ENCODE measurements at places on chromosomes 2 and 18. TPM values are rescaled to one million over a fixed set of nuclear protein-coding genes. Genes with fewer than 3 reads are reported as not detected.
A peak's percentile ranks its signal among the peaks of the same experiment; 100 is the strongest.

- DNase-seq = no peak
Observed at GRCh38 chr2:187985923-187986322, 305.8 kb upstream of the GULP1 start.

Gene SERPINB13
- total RNA-seq = not detected

DNA sequence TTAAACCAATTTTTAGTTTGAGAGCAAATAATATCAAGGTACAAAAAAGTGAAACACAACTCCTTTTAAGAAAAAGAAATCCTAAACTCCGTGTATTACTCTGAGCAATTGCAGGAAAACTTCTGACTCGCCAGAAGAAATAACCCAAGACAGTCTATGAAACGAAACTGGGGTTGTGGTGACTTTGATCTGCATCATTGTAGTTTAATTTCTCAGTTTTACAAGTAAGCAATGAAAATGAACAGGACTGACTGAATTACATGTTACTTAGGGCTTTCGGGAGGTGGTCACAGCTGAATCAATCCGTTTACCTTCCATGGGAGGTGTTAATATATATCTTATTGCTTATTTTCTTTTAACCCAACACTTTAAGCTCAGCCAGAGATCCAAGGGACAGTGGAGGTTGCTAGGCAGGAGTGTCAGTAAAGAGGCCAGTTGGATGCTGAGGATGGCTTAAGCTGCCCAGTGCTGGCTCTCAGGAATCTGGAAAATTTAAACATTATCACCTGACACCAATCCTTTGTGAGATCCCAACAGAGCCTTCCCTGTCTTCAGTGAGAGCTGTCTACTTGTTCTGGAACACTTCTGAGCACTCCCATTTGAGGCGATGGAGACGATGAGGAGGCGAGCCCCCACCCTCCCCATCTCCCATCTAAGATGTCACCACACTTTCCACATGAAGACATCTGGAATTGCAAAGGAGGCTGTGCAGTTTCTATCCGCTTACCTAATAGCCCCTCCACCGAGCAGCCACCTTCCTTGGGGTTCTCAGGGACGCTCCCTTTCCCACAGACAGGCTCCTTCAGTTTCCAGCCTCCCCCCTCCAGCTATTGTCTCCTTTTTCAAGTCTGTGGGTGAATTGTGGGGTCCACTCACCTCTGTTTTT is 3.6 kb upstream of the RAB31 start:
- no peak for DNase-seq

DNA sequence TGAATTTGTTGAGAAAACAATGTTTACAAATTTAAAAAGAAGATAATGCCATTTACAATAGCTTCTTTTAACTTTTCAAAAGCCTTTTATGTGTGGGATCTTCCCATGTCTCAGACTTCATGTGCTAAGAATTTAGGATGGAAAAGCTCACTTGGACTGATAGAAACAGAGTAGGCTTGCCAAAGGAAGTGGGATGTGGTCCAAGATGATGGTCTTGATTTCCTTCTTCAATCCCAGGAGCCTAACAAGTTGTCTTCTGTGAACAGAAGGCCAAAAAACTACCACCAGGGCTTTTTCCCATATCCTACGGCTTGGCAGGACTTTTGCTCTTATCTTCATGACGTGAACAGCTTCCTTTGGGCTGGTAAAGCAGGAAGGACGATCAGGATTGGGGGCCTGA is 9.5 kb downstream of the CXCR4 start:
- no peak for DNase-seq

GRCh38 chr18:2337552-2338141 is 233.7 kb downstream of the METTL4 start:
- DNase-seq = peak; percentile 51

Gene COL5A2
- total RNA-seq = 11.6 TPM

DNA sequence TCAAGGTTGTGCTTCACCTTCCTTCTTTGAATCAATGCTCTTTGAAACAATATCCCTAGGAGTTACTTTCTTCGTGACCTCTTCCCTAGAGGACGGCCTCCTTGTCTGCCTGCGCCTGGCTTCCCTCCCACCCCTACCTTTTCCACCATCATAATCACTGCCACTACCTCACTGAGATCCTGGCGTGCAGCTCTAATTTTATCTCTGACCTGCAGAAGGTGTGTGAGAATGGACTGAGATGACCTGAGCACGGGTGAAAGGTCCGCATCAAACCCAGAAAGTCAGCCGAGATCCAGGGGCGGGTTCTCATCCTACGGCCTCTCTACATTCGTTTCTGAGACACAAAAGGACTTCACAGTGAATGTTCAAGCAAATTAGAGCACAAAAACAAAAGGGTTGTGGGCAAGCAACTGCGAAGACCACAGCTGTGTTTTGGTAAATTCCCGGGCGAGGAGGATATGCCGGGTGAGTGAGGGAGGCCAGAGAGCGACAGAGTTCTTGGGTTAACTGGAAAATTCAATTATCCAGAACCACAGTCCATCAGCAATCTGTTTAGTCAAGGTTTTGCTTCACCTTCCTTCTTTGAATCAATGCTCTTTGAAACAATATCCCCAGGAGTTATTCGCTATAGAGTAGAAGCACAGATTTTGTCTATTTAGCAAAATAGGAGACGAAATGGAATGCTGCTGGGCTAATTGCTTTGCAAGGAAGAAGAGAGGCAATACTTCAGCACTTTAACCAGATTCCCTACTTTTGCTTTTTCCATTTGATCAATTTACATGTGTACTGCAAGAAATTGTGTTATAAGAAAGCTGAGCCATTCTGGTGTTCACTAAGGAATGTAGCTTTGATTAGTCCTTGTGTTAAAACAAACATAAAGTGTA is 212.6 kb downstream of the ACKR3 start:
- DNase-seq = peak; percentile 39

- DNase-seq = no peak
Observed at GRCh38 chr18:57916684-57917083, 113.6 kb upstream of the ATP8B1 start.

GRCh38 chr2:223306371-223306770 is 254.4 kb downstream of the KCNE4 start:
- DNase-seq = peak; percentile 41

DNA sequence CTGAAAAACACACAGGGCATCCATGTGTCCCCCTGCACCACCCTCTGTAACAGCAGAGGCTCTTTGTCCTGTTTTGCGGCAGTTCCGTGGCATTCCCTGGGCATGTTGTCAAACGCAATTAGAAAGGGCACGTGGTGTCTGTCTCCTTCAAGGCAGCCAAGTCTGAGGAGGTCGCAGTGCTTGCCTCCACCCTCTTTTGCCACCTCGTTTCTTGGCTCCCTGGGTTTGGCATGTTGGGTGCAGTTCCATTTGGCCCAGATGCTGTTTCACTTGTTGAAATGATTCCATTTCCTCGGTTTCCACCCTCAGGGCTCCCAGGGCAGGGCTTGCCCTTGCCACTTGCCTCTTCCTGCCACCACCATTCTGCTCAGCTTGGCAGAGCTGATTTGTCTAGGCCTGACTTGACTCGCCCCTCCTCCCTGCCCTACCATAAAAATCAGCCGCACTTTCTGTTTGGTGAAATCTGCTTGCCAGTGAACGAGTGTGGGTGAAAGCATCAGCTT is 12.4 kb downstream of the CCL20 start:
- DNase-seq = no peak

Gene SERPINB4
- total RNA-seq = not detected

DNA sequence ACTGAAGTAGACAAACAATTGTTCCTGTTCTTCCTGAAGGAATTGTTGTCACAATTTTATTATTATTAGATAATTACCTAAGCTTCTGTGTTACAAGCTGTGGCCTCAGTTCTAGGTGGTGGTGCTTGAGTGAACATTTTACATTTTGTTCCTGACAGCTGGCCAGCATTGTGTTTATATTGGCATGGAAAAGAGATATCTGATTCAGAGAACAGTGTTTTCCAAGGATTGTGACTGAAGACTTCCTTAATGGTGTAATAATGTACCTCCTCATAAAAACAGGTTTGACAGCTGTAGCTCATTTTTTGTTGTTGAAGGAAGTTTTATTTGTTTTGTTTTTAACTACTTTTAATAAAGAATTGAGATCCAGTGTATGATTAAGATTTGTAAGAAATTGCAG is 95.2 kb downstream of the EPB41L5 start:
- no peak for DNase-seq

- DNase-seq = no peak
Observed at GRCh38 chr2:197515315-197515738, 539 bp upstream of the MOB4 start.

Gene GRHL1
- total RNA-seq = 4.7 TPM

Gene CXCR1
- not detected for total RNA-seq

DNA sequence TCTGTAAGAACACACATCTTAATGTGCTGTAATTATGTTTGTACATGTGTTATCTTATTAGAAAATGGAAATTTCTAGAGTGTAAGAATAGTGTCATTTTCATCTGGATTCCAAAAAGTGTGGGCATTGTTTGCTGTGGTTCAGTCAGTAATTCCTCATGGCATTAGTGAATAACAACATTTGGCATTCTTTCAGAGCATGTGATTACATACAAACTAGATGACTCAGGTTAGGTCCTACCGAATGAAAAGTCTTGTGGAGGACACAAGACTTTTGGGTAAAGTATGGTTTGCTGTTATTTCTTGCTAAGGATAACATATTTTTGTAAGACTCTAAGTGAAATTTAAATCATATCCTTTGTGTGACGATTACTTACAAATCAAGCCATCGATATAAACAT is 593.1 kb upstream of the NRXN1 start:
- no peak for DNase-seq

GRCh38 chr2:118854507-118855345 is 7.3 kb upstream of the EN1 start:
- peak; percentile 48 for DNase-seq

DNA sequence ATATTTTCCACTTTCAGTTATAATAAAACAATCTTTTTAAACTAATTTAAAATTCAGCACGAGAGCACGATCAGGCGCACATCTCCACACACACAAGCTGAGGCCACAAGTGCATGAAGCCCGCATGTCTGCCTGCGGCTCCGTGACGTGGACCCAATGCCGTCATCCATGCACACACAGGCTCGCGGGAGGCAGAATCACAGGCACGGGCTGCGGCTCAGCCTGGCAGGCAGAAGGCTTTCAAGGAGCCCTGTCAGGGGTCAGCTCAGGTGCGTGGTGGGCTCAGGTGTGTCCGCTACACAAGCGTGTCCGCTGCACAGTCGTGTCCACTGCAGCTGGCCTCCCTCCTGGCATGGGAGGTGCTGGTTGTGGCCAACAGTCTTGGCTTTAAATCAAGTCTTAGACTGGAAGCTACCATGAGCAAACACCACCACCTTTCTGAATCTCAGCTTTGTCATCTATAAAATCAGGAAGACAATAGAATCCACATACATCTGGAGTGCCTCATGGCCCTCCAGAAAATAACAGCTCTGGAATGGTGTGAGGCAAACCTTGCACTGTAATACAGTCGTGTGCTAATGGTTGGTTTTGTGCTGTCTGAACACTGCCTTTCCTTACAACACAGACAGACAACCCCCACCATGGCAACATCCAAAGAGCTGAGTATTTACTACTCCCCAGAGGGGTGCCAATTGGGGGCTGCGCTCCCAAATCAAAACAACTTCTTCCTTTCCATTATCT is 210.1 kb downstream of the NDUFA10 start:
- no peak for DNase-seq

Gene NYAP2
- 0.07 TPM for total RNA-seq

Gene DNPEP
- total RNA-seq = 36.6 TPM

DNA sequence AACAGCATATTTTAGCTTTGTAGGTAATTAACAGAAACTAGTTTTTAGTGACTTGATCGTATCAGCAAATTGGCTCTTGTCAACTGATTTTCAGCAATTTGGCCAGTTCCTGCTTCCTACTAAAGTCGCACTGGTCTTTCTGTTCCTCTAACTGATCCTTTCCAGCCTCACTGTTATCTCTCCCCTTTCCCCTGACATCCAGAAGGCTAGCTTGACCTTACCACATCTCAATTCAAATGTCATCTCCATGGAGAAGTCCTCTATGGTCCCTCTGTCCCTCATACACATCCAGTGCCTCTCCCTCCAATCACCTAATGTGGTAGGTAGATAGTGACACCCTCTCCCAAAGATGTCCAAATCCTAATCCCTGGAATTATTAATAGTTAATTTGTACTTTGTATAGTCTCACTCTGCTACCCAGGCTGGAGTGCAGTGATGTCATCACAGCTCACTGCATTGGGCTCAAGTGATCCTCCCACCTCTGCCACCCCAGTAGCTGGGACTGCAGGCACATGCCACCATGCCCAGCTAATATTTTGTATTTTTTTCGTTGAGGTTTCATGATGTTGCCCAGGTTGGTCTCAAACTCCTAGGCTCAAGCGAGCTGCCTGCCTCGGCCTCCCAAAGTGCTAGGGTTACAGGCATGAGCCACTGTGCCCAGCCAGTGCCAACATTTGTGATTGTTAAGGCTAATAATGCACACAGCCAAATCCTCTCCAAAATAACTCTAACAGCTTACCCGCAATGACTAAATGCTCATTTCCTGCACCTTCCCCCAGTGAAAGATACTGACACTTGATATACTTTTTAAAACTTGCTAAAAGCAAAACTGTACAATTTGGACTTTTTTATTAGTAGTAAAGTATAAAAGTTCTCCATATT is 16.9 kb downstream of the PSTPIP2 start:
- no peak for DNase-seq

DNA sequence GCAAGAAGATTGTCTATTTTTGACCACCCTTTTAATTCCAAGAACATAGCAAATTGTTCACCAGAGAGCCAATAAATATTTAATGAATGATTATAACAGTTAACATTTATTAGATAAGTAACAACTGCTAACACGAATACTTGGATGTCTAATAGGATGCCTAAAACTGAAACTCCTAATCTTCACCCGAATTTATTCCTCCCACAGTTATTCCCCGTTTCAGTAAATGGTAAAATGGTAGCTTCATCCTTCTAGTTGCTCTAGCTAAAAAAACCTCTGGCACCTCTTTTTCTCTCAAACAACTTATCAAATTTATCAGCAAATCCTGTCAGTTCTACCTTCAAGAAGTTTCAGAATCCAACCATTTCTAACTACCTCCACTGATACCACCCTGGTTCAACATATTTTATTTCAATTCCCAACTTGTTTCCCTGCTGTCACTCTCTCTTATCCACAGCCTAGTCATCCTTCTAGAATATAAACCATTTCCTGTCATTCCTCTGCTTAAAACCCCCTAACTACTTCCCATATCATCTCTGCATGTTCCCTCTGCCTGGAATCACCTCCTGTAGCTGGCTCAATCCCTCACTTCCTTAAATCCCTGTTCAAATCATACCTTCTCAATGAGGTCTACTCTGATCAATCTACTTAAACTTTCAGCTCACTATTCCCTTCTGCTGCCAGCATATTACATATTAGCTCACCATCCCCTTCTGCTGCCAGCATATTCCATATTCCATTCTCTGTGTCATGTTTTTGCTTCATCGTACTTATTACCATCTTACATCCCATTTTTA is 93.8 kb downstream of the ROCK2 start:
- DNase-seq = no peak

Gene LBX2
- total RNA-seq = 0.12 TPM

Gene THOC1
- 148 TPM for total RNA-seq

GRCh38 chr2:71878626-71879508 is 268.8 kb downstream of the CYP26B1 start:
- no peak for DNase-seq

All from neural progenitor cell (in vitro differentiated cells).